ENCODE measurements at places on chromosomes 7 and 10. TPM values are rescaled to one million over a fixed set of nuclear protein-coding genes. Genes with fewer than 3 reads are reported as not detected.

Gene IQCE
- polyA plus RNA-seq: 18.0 TPM

DNA sequence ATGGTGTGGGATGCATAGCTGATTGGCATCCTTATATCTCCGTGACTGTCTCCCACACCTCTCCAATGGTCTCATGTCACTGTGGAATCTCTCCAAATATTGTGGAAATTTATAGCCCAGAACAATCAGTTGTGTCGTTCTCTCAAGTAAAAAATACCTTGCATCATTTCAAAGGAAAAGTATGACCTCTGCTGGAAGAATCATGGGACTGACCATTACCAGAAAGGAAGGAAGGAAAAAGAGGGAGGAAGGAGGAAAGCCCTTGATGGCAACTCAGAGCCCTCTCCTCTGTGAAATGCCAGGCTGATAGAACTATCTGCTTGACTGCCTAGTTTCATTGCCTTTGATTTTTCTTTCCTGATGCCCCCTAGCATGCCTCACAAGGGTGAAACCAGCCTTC lies 76.3 kb downstream of the FOXI2 start:
- DNase-seq: peak; percentile 63

DNA sequence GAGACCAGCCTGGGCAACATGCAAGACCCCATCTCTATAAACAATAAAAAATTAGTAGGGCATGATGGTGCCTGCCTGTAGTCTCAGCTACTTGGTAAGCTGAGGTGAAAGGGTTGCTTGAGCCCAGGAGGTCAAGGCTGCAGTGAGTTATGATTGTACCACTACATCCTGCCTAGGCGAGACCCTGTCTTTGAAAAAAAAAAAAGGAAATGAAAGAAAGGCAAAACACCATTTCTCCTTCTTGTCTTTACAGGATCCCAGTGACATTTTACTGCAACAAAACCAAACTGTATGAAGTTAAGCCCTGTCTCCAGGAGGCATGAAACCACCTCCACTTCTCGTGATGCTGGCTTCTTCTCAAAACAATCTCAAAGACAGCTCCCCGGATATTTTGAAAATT lies 29.9 kb upstream of the PBLD start:
- DNase-seq: no peak

GRCh38 chr10:113880236-113880635 lies 25.8 kb downstream of the NHLRC2 start:
- no peak for DNase-seq

Gene WNT2
- polyA plus RNA-seq: 0.24 TPM

DNA sequence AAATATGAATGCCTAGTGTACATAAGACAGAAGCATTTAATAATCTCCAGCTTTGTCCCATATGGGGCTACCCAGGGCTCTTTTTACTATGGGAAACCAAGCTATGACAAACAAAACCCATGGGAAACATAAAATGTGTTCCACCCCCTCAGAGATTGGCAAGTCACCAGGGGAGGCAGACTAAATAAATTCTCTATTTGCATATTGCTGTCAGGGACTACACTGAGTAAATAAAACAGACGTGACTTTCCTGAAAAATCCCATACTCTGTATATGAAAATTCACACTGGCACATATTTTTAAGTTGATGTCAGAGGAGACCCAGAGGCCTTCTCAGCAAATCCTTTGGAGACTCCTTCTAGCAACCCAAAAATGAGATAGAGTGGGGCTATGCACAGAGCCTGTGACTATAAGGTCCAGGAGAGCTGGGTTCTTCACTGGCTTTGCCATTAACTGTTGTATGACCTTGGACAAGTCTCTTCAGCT lies 44.0 kb upstream of the HPSE2 start:
- no peak for DNase-seq

Gene UCMA
- polyA plus RNA-seq: not detected

- no peak for DNase-seq
Measured at GRCh38 chr10:131248376-131249165, 63.0 kb downstream of the TCERG1L start.
